ENCODE measurements at places on chromosomes 11 and 22.

DNA sequence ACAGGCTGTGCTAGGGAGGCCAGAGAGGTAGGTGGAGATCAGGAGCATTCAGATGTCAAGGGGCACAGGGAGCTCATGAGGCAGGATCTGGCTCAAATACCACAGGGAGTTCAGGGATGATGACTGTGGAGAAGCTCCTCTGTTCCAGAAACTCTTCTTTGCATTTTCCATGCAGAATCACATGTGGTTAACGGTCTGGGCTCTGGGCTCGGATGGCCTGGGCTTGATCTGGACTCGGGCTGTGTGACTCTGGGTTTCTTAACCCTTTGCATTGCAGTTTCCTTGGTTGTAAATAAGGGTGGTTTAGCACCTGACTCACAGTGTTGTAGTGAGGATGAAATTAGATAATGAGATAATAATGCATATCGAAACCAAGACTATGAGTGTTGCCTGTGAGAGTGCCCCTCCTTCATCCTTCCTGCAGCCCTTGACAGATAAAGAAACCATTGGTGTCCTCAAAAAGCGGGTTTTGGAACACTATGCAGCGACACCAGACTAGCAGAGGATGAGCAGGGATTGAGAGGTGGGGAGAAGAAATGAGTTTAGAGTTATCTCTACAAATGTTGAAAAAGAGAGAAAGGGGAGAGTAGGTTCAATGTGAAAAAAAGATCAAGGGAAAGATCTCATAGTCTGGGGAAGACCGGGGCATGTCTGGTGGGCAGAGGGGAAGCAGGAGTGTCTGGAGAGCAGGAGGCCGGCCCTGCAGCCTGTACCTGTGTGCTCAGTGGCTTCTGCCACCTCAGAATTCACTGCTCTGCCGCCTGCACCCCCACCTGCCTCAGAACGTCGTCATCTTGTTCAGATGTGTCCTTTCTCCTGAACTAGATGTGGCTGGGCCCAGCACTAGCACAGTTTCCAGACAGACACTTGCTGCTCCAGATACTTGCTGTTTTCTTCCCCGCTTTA is 197.8 kb upstream of the SORL1-AS1 start:
- DNase-seq, result no peak

- DNase-seq, result no peak
Observed at GRCh38 chr11:70098936-70099335, 20.8 kb downstream of the ANO1 start.

- DNase-seq, result no peak
Observed at GRCh38 chr11:125132596-125132995, 21.2 kb upstream of the TMEM218 start.

GRCh38 chr22:19357270-19358105 is 66.0 kb upstream of the CLTCL1 start:
- DNase-seq, result no peak

- no peak for DNase-seq
Observed at GRCh38 chr11:124108156-124108555, 7.1 kb upstream of the VWA5A start.

DNA sequence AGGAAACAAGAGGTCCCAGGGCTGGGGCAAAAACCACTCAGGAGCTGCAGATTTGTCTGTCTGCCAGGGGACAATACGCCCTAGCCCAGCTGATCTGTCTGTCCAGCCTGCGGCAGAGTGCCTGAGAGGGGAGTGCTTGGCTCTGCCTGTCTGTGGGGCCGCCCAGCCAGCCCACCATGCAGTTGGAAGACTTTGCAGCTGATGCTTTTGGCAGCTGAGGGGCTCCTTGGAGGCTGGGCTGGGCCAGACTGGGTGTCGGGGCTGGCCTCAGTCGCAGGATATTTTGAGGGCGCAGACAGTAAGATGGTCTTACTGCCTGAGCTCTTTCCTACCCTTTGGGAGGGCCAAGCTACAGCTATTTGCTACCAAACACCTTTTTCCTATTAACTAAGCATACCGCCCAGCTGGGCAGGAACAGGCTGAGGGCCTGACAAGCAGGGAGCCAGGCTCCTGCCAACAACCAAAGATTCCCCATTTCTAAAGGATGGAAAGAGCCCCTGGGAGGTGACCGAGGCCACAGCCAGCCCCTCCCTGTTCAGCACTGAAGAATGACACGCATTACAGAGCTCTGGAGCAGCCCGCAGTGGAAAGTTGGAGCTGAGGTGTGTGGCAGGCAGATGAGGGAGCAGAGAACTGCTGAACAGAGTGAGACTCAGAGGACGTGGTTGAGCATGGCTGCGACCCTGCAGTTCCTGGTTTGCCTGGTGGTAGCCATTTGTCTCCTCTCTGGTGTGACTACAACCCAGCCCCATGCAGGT is at the start of gene FAM180B:
FAM180B (plus strand) TSS at position 581 of the 758 bp plus-strand sequence; CDS start at position 672, 91 bp downstream.
- DNase-seq, result no peak
